Left colon (tissue), 2 donors: ENCODE measurements at places on chromosomes 6 and 20. TPM values are rescaled to one million over a fixed set of nuclear protein-coding genes. Genes with fewer than 3 reads are reported as not detected.

Gene HCK
- 5.5 TPM for total RNA-seq

Gene LTB
- total RNA-seq = 0.70 TPM

Gene DEFB132
- not detected for total RNA-seq

GRCh38 chr6:164477101-164477500, 832.3 kb downstream of the C6orf118 start:
- DNase-seq = no peak

Gene ARMC2
- total RNA-seq = 3.4 TPM

Gene DZANK1
- total RNA-seq = 1.6 TPM

DNA sequence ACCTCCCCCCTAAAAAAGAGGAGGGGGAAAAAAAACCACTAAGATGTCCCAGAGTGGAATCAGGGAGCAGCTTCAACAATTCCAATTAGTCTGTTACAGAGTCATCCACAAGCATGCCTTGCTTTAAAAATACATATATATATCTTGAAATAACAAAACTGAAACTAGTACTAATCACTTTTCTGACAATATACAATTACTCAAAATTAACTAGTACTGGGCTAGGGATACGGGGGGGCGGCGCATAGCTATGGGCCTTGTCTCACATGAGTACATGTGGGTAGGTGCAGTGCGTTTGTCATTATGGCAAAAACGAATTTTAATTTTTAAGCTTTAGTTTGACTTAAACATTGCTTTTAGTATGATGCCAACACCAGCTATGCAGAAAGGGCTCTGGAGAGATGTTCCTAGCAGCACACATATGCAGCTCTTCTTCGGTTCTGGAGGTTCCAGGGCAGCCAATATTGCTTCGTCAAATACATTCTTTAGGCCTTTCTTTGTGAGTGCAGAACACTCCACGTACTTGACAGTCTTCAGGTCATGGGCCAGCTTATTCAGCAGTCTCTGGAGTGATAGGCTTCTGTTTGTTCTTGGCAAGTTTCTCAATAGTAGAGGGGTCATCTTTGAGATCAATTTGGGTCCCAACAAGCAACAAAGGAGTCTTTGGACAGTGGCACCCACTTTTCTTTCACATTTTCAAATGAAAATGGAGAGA, 38.8 kb downstream of the ITCH start:
- DNase-seq = no peak

Gene GMPR
- total RNA-seq = 5.6 TPM

DNA sequence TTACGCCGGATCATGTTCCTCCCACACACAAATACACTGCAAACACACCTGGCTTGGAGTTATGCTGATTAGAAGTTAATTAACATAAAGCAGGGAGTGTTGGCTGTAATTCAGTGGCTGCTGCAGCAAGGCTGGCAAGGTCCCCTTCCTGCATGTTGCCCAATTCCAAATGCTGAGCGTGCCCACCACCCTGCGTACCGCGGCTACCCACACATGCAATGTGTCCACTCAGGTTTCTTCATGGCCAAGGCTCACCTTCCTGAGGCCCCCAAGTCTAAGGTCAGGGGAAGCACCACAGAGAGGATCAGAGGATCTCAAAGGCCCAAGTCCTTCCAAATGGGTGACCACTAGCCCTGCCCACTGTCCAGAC, 11.6 kb upstream of the PRND start:
- no peak for DNase-seq

Gene SLC32A1
- total RNA-seq = 0.09 TPM

DNA sequence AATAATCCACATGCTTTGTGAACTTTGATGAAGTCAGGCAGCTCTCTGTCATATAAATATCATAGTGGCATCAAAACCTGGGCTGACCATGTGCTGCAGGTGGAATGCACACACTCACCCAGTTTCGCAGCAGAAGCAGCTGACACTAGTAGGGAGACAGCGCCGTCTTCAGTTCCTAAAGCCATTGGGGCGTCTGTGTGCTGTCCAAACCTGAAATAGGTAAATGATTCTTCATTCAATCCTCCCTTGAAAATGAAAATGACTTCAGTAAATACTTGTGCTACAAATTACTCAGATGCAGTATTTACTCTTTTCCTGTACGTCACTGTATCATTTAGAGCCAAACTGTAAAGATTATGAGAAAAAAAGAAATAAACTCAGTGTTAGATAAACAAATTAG, 127.5 kb downstream of the EYA4 start:
- no peak for DNase-seq

- no peak for DNase-seq
Measured at GRCh38 chr6:15350386-15351083, 104.7 kb downstream of the JARID2 start.

DNA sequence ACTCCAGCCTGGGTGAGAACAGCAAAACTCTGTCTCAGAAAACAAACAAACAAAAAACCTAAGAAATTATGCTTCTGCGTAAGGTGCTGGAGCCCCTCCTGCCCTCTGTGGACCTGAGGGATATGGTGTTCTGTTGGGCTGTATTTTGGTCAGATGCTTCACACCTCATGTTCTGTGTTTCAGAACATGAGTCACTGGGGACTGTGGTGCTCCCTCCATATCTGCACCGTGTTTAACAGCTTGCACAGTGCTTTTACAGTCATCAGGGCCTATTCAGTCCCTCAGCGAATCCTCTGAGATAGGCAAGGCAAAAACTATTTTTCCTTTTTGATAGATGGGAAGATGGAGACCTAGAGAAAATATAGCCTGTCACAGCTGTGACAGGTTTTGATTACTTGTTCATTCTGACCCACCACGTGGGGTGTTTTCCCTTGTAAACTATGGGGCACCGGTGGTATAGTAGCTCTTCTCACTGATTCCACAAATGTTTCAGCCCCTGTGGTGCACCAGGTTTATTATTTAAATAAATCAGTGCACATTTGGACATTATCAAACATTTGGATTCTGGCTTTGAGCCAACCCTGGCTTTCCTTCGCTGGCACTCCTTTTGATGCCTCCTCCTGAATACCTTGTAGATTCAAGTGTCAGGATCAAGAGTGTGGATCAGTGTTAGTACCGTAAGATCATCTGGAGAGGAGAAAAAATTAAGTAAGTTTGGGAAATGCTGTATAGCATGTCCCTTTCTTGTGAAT, 9.6 kb downstream of the TTPAL start:
- no peak for DNase-seq

- no peak for DNase-seq
Measured at GRCh38 chr20:41072915-41073314, 44.3 kb downstream of the TOP1 start.

Gene SMLR1
- total RNA-seq = not detected

DNA sequence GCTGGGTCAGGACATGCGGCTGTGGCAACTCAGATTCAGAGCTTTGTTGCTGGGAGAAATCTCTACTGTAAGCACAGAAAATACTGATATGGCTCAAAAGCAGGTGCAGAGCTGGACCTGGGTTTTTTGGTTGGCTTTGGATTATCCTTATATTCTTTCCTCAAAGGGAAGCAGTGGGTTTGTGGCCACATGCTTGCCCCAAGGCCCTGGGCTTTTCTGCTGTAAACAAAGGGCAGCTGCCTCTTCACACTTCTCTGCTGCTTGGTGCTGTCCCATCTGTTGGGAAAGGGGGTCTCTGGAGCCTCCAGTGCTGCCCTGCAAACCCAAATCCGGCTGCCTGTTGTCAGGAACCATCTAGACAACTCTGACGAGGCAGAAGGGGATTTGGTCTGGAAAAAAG, 52.4 kb downstream of the ANKRD6 start:
- DNase-seq = no peak

DNA sequence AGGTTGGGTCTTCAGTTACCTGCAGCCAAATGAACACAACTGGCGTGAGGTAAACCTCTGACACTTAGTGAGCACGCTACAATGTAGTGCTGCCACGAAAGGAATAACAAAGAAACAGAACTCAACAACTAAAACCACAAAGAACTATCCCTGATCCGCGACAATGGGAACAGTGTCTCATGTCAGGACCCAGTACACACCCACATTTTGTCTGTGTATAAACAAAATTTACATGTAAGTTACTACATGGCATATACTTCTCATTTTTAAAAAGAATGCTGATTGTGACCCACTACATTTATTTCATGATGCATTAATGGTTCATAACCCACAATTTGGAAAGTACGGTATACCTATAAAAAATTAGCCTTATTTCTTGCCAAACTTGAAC, 14.1 kb downstream of the FKBP1A start:
- no peak for DNase-seq

GRCh38 chr20:45969712-45970634, 2.0 kb downstream of the ZNF335 start:
- no peak for DNase-seq

Gene C20orf202
- total RNA-seq = 0.59 TPM

GRCh38 chr6:21438237-21438985, 155.1 kb upstream of the SOX4 start:
- DNase-seq = no peak

Gene MLIP
- total RNA-seq = 2.1 TPM

- DNase-seq = no peak
Measured at GRCh38 chr6:31210741-31211532, 40.5 kb upstream of the POU5F1 start.

- DNase-seq = no peak
Measured at GRCh38 chr6:30725713-30726505, 5.8 kb downstream of the TUBB start.

DNA sequence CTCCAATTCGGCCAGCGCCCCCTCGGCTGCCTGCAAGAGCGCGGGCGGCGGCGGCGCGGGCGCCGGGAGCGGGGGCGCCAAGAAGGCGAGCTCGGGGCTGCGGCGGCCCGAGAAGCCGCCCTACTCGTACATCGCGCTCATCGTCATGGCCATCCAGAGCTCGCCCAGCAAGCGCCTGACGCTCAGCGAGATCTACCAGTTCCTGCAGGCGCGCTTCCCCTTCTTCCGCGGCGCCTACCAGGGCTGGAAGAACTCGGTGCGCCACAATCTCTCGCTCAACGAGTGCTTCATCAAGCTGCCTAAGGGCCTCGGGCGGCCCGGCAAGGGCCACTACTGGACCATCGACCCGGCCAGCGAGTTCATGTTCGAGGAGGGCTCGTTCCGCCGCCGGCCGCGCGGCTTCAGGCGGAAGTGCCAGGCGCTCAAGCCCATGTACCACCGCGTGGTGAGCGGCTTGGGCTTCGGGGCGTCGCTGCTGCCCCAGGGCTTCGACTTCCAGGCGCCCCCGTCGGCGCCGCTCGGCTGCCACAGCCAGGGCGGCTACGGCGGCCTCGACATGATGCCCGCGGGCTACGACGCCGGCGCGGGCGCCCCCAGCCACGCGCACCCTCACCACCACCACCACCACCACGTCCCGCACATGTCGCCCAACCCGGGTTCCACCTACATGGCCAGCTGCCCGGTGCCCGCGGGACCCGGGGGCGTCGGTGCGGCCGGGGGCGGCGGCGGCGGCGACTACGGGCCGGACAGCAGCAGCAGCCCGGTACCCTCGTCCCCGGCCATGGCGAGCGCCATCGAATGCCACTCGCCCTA, 963 bp downstream of the FOXF2 start:
- no peak for DNase-seq

GRCh38 chr6:29216528-29216927, 45.8 kb downstream of the OR2J2 start:
- no peak for DNase-seq

DNA sequence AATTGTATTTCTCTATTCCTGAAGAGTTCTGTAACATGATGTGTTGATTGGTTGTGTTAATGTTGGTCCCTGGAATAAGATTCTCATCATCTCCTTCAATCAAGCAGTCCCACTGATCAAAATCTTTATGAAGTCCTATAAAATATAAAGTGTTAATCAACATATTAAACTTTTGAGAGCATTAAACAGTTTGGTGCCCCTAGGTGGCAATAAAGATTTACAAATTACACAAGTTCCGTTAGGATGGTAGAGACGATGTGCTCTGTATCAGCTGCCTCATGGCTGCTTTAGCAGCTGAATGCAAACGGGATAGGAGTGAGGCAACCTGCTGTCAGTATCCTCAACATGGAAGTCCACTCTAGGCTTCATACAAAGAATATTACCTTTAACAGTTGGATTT, 16.9 kb downstream of the TDRD6 start:
- DNase-seq = no peak

Gene ARFGEF3
- total RNA-seq = 24.8 TPM

Gene KIF25
- 0.27 TPM for total RNA-seq

DNA sequence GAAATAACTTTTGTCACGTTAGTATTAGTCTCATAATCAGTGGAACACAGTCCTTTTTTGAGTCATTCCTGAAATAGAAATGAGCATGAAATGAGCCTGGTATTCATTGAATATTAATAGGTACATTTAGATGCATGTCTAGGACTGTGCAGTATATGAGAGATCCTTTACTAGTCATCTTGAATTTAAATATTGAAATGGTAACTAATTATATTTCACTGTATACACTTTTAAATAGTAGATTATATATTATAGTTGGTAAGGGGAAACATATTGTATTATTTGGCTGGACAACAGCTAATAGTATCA, 59.4 kb downstream of the RSPO3 start:
- DNase-seq = no peak

Gene ABHD12
- 76.1 TPM for total RNA-seq

Gene EYS
- 1.3 TPM for total RNA-seq

DNA sequence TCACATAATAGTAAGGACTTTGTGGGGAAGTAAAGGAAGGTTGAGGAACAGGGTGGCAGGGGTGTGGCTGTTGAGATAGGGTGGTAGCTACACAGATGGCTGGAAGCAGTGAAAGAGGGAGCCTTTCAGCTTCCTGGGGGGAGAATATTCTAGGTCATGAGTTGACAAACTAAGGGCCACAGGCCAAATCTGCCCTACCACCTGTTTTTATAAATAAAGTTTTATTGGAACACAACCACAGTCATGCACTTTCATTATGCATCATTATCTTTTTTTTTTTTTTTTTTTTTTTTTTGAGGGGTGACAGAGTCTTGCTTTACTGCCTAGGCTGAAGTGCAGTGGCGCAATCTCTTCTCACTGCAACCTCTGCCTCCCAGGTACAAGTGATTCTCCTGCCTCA, 243.1 kb downstream of the NFATC2 start:
- no peak for DNase-seq

GRCh38 chr20:10282979-10283456, 64.4 kb downstream of the SNAP25 start:
- no peak for DNase-seq

Gene KPNA5
- total RNA-seq = 6.0 TPM

DNA sequence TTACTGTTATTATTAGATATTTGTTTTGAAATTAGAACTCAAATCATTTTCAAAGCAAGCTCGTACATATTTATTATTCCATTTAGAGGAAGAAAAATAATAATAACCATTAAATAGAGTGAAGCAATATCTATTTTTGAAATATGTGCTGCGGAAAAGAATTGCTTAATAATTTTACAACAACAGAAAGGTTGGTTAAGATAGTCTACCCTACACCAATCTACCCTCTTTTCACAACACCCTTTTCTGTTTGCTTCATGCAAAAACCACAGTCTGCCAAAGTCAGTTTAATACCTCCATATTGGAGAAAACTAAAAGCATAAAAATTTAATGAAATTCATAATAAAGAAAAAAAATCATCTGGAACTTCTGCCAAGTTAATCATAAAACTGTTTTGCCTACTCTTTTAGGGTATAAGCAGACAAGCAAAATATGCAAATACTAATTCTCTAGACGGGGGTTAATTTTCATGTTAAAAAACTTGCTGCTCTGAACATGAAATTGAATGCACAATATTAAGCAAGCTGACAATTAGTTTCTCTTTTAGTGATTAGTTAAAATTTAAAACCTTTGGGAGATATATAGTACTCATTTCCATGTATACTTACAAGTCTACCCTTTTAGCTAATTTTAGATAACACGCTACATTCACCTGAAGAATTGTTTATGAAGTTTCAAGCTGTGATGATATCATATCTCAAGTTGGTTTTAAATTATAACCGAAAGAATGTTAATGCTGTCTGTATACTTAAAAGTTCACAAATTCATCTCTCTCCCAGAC, 100.2 kb downstream of the AHI1 start:
- DNase-seq = no peak

- peak; percentile 80 for DNase-seq
Measured at GRCh38 chr6:3383525-3383924, 73.3 kb downstream of the SLC22A23 start.
